ENCODE measurements at places on chromosomes 2 and 18.
A peak's percentile ranks its signal among the peaks of the same experiment; 100 is the strongest.

DNA sequence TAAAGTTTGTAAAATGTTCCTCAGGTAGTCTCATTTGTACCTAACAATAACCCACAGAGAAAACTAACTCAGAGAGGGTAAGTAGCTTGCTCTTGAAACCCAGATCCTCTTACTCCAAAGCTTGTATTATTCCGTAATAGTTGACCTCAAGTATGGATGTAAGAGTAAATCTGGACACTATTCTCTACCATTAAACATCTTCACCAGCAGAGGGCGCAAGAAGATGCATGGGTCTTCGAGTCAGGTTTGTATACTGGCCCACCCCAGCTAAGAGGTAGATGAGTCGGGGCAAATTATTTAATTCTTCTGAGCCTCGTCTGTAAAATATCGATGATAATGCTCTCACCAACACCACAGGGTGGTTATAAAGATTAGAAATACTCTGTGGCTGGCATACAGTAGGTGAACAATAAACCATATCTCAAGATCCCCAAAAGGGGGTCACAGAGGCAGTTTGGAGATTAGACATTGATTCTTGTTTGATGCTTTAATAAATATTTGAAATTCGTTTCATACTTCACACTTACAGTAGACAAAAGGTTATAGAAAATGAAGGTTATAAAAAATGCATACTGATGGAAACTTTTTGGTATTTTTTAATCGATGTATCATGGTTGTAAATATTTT, 3.5 kb upstream of the CABLES1 start:
- DNase-seq: peak; percentile 67

- DNase-seq: no peak
These were observed 1347.2 kb upstream of the DDX18 start for GRCh38 chr2:116467243-116467642.

DNA sequence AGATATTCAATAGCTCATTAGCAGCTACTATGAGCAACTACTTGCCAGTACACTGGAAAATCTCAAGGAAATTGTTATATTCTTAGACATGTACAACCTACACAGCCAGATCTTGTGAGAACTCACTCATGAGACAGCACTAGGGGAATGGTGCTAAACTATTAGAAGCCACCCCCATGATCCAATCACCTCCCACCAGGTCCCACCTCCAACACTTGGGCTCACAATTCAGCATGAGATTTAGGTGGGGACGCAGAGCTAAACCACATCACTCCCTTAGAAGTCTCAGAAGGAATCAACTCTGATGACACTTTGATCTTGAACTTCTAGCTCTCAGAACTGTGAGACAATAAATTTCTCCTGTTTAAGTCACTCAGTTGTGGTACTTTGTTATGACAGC, 418.3 kb upstream of the SPHKAP start:
- DNase-seq: no peak

DNA sequence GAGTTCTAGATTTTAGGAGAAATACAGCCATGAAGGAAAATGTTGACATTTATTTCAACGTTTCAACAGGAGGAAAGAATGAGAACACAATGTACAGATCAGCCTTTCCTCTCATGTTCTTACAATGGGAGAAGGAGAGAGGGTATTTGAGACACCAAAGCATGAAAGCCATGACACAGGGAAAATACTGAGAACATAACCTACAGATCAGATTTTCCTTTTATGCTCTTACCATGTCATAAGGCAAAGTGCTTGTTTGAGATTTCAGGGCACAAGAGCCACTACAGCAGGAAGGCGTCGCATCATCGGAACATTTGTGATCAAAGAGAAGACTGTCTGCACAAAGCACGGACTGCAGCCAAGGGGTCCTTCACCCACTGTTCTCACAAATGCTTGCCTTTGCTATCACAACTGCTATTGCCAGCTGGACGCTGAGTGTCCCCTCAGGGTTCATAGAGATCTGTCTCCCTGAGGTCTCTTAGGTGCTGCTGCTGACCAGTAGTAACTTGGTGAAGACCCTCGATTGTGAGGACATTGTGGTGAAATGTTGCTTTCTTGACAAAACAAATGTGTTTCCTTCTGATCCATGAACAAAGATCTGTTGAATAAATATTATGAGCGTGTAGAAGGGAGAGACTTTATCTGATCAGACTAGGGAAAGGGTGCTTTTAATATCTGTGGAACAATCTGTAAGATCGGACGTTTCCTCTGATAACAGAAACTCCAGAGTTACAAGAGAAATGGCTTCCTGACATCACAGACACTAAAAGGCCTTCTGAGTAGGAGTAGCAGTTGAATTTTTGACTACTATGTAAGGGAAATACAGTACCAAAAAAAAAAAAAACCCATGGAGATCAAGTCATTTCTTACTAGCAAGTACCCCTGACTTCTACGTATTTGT, 6.4 kb upstream of the IL1RL1 start:
- DNase-seq: no peak

- DNase-seq: no peak
These were observed 43.7 kb downstream of the ARL4C start for GRCh38 chr2:234453216-234453615.

DNA sequence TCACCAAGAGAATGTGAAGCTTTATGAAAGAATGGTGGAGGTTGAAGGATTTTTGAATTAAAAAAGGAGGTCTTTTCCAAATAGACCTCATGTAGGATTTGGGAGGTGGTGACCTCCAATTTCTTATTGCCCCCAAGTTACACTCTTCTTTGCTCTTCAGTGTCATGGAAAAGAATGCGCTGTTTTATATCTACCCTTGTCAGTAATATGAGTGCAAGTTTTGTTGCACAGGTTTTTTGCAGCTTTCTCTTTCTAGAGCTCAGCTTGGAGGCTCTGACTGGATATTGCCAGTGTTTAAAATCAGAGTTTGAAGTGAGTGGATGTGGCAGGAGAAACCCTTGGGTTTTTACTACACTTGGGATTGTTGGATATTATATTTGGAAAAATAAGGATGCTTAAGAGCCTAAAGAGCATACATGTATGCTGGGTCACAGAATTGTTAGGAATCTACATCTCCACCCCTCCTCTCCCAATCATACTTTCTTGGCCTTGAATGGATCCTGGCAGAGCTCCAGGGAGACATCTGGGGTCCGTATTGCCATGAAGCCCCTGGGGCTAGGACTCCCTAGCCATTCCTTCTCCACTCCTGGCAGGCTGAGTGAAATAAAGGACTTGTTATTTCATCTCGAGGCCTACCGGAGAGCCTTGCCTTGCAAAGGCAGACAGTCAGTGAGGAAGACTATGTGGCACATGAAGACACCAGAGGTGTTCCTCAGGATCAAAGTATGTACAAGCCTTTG, 43.8 kb downstream of the APOB start:
- no peak for DNase-seq

- DNase-seq: no peak
These were observed 69.6 kb downstream of the TRAPPC12 start for GRCh38 chr2:3449086-3449485.

DNA sequence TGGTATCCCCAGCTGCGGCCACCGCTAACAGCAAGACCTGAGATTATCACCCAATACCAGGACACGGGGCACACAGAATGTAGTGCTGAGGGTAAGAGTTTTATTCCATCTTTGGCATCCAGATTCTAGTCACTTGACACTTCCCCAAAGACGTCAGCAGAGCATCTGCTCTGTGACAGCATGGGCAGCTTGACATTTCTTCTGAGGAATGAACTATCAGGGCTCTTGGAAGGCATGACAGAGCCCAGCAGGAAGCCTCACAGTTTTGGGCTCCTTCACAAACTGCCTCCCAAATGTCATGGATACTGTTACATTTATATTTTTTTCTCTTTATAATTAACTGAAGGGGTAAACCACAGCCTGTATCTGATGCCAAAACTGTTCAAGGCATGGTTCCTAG, 1010.7 kb downstream of the TDRD15 start:
- no peak for DNase-seq

- DNase-seq: no peak
These were observed 73.3 kb upstream of the MGAT4A start for GRCh38 chr2:98804265-98804650.
